ENCODE measurements at places on chromosomes 2 and 18. TPM values are rescaled to one million over a fixed set of nuclear protein-coding genes. Genes with fewer than 3 reads are reported as not detected.

- DNase-seq, result no peak
- peaks cover 16% of the 10 kb centered on the region for H3K4me1 ChIP-seq
- no peak overlapping the region for H3K27ac ChIP-seq
- H3K27me3 ChIP-seq, result no peaks in the 10 kb centered on the region
These were observed 100.1 kb upstream of the ST3GAL5 start for GRCh38 chr2:85988914-85989270.

GRCh38 chr2:174036825-174037224 is 71.7 kb upstream of the SP3 start:
- DNase-seq, result no peak
- no peaks in the 10 kb centered on the region for H3K36me3 ChIP-seq
- no peak overlapping the region for H3K4me3 ChIP-seq
- peak overlapping the region; percentile 46 for H3K27ac ChIP-seq

SERPINB13 gene
- not detected for total RNA-seq

CHAC2 gene
- 0.45 TPM for total RNA-seq

GRCh38 chr2:1802046-1802445 is 57.7 kb upstream of the PXDN start:
- H3K27ac ChIP-seq, result no peak overlapping the region
- H3K4me1 ChIP-seq, result no peaks in the 10 kb centered on the region
- H3K27me3 ChIP-seq, result no peaks in the 10 kb centered on the region
- no peaks in the 10 kb centered on the region for H3K36me3 ChIP-seq
- no peak for DNase-seq

FOXD4L1 gene
- not detected for total RNA-seq

DNA sequence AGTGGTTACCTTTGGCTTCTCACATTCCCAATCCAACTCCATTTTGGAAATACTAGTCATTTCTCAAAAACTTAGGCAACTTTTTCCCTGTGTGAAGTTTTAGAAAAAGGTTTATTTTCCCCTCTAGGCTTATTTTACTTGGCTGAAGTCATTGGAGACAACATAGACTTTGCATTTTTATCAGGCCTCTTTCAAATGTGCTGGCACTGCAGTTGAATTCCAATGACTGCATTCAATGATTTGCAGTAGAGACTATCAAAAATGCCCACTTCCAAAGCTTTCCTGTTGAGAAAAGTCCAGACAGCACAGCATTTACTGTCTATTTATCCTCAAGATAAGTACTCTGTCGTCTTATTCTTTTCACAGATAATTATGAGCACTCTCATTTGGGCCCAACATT is 70.1 kb downstream of the ONECUT2 start:
- no peaks in the 10 kb centered on the region for H3K36me3 ChIP-seq
- no peak overlapping the region for H3K27ac ChIP-seq
- no peaks in the 10 kb centered on the region for H3K27me3 ChIP-seq
- H3K4me3 ChIP-seq, result no peak overlapping the region

ADD2 gene
- total RNA-seq, result not detected

SALL3 gene
- total RNA-seq, result not detected

- no peaks in the 10 kb centered on the region for H3K4me1 ChIP-seq
- no peaks in the 10 kb centered on the region for H3K36me3 ChIP-seq
- H3K27ac ChIP-seq, result no peak overlapping the region
- H3K4me3 ChIP-seq, result no peak overlapping the region
- H3K27me3 ChIP-seq, result no peaks in the 10 kb centered on the region
These were observed 46.4 kb upstream of the STK39 start for GRCh38 chr2:168293766-168294165.

DNA sequence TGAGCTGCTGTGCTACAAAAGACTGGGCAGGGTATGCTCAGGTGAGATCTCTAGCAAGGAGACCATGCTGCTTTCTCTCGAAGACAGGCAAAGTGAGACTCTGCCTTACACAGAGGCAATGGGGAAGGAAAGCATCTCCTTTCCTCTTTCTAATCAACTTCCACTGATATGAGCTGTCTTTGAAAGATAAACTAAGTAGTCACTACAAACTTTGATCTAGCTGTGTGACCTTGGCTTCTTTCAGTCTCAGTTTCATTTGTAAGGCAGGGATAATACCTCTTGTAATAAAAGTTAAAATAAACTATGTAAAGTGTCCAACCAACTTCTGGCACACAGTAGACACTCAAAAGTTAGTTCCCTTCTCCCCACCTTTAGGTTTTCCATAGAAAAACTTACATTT is 7.5 kb downstream of the CCDC93 start:
- H3K27me3 ChIP-seq, result no peaks in the 10 kb centered on the region
- H3K4me1 ChIP-seq, result no peaks in the 10 kb centered on the region
- H3K4me3 ChIP-seq, result no peak overlapping the region
- peaks cover 69% of the 10 kb centered on the region for H3K36me3 ChIP-seq

GRCh38 chr18:47876813-47877212 is 53.6 kb downstream of the SMAD2 start:
- H3K27me3 ChIP-seq, result no peaks in the 10 kb centered on the region
- H3K36me3 ChIP-seq, result peaks cover 10% of the 10 kb centered on the region
- DNase-seq, result no peak

AMER3 gene
- 0.45 TPM for total RNA-seq

- peak; percentile 56 for DNase-seq
- peak overlapping the region; percentile 26 for H3K4me3 ChIP-seq
- no peaks in the 10 kb centered on the region for H3K27me3 ChIP-seq
- no peaks in the 10 kb centered on the region for H3K36me3 ChIP-seq
- H3K4me1 ChIP-seq, result no peaks in the 10 kb centered on the region
- peak overlapping the region; percentile 84 for H3K27ac ChIP-seq
These were observed 655 bp downstream of the NOSTRIN start for GRCh38 chr2:168802859-168803725.

- no peak for DNase-seq
- no peaks in the 10 kb centered on the region for H3K4me1 ChIP-seq
- no peak overlapping the region for H3K27ac ChIP-seq
- peaks cover 88% of the 10 kb centered on the region for H3K36me3 ChIP-seq
- no peaks in the 10 kb centered on the region for H3K27me3 ChIP-seq
- no peak overlapping the region for H3K4me3 ChIP-seq
These were observed 21.2 kb downstream of the ATIC start for GRCh38 chr2:215332872-215333595.

Data from stomach (tissue), 19 donors.